ENCODE measurements at places on chromosomes 6 and 20.

- no peak for DNase-seq
Observed at GRCh38 chr6:165218829-165219228, 90.6 kb downstream of the C6orf118 start.

DNA sequence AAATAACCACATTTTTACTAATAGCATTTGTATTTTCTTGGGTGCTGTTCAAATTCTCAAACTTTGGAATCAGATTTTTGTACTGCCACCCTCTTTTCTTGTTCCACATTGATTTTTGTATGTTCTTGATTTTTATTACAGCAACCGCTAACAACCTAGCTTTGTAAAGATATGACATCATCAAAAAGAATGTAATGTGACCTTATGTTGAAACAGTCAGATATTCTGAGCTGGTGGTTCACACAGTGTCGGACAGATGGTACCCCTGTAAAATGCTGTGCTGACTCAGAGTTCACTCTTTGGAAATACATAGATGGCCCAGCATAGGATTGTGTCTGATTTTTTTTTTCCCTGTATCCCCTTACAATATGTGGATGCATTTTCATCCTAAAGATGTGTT is 118.9 kb downstream of the QKI start:
- DNase-seq, result no peak

DNA sequence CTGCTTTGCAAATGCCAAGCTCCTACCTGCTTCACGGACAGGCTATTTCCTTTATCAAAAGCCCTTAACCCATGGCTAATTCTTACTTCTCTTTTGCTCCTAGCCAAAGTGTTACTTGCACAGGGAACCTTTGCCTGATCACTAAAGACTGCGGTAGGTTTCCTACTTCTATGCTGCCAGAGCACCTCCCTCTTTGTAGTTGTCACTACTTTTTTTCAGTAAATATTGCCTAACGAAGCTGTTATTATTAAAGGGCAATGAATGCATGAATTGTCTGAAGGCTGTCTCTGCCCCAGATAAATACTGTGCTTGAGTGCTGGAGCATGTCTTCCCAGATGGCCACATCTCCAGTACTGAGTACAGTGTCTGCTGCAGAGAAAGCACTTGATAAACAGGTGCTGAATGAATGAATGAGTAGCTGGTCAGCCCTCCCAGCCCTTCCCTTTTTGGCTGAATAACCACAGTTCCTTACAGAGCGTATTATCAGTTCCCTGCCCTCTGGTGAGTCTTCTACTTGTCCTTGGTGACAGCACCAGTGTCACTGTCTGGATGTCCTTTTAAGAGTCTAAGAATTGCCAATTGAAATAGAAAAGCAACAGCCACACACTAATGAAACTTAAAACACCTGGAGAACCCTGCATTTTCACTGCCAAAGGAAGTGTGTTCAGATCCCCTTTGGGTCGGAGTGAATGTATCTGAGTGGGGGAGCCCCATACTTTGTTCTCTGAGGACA is 73.6 kb upstream of the TRAF3IP2 start:
- no peak for DNase-seq

DNA sequence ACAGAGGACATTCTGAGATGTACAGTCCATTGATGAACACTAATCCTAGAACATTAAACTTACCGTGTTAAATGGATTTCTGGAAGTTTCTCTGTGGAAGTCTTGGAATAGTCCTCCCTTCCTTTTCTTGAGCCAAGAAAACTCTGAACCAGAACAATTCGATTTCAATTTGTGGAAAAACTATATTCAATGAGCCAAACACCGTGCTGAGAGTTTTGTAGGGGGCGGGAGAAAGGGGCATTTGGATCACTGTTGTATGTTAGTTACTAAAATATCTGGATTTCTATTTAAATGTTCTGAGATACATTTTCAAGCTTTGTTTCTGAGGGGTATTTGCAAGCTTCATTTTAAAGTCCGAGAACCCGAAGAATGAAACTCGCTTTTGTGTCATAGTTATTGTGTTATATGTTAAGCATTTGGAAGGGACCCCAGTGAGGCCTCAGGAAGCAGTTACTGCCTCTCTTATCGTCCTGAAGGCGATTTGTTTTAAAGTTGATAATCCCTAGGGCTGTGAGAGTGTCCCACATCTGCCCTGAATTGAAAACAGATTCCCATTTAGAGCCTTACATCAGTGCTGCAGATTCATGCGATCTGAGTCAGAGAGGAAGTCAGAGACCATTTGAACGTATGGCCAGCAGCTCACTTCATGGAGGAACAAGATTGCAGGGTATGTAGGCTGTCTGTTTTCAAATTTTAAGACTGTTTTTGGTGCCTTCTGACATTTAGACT is 70.8 kb upstream of the SASH1 start:
- no peak for DNase-seq

- no peak for DNase-seq
Observed at GRCh38 chr6:22828179-22829062, 259.1 kb downstream of the HDGFL1 start.

- DNase-seq, result no peak
Observed at GRCh38 chr6:51704932-51705540, 382.4 kb downstream of the PKHD1 start.

- no peak for DNase-seq
Observed at GRCh38 chr20:17500271-17500670, 30.9 kb downstream of the BFSP1 start.

- DNase-seq, result no peak
Observed at GRCh38 chr6:63904650-63905248, 269.1 kb downstream of the PHF3 start.

GRCh38 chr20:39658662-39659409 is 696.7 kb downstream of the DHX35 start:
- no peak for DNase-seq

DNA sequence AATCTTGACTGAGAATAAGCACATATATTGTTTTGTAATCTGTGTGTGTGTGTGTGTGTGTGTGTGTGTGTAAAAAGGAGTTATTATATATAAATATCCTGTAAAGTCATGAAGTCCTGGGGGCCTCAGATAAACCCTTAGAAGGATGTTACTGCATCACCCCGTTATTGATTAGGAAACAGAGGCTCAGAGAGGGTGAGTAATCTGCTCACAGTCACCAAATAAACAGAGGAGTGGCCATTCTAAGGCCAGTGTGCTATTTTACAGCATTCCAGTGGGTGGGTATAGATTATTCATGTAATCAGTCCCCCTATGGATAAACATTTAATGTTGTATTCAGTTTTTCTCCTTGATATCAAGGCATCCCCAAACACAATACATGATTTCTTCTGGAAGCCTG is 87.1 kb downstream of the CDC5L start:
- DNase-seq, result no peak

DNA sequence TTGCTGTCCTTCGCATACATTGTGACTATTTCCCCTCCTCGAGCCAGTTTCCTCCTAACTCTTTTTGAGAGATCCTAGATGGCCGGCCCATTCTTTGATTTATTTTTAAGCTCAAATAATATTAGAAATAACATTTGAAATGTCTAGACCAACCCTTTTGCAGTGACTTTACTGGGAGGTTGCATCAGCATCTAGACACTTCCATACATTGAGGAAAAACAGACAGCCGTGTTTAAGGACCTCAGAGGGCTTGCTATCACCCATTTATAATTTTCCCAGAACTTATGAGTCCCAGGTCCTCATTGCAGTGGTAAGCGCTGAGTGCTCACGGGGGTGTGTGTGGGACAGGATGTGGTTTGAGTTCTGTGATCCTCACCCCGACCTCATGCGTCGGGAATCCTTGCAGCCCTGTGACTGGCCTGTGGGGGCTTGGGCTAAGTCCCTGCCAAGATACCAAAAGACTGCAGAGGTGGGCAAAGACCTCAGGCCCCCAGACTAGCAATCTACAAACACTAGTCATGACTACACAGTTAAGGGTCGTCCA is at the start of gene GPX5:
GPX5 (plus strand) TSS at position 386 of the 544 bp plus-strand sequence; CDS start at position 519, 133 bp downstream.
- no peak for DNase-seq

- no peak for DNase-seq
Observed at GRCh38 chr6:113585246-113585645, 271.9 kb upstream of the MARCKS start.

GRCh38 chr6:3406891-3407809 is 49.7 kb downstream of the SLC22A23 start:
- DNase-seq, result no peak

- no peak for DNase-seq
Observed at GRCh38 chr20:34705008-34705396, 858 bp downstream of the TP53INP2 start.

GRCh38 chr6:33716890-33717632 is 5.6 kb upstream of the UQCC2 start:
- no peak for DNase-seq

GRCh38 chr20:25076201-25076600 is 5.7 kb downstream of the VSX1 start:
- DNase-seq, result no peak

GRCh38 chr6:158387578-158387977 is 75.3 kb downstream of the TULP4 start:
- DNase-seq, result no peak

- DNase-seq, result no peak
Observed at GRCh38 chr6:18062733-18063132, 59.7 kb downstream of the NHLRC1 start.

- DNase-seq, result no peak
Observed at GRCh38 chr6:170462366-170463020, 90.6 kb downstream of the PSMB1 start.

GRCh38 chr6:35453236-35453635 is 1.1 kb downstream of the FANCE start:
- DNase-seq, result no peak

GRCh38 chr20:48531505-48531904 is 296.3 kb downstream of the PREX1 start:
- no peak for DNase-seq

DNA sequence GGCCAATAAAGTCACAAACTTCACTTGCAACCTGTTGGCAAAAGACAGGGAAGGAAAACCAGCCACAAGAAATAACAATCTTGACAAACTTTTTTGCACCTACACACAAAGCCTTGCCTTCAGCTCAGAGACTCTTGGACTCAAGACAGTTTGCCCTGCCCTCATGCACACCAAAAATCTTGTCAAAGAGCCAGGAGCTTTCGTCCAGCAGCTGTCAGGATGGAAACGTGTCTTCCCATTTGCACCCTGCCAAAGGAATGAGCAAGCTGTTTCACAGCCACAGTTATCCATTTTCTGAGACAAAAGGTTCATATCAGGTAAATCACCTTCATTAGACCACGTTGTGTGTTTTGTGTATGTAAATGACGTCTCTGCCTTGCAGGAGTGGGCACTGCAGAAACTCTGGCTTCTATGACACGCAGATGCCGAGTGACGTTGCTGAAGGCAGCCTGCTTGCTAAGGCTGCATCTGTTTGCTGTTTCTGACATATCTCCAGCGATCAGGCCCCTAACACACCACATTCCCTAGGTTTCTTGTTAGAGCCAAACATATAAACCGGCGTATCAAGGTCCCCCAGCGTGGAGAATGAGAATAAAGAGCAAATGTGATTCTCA is 193.4 kb downstream of the SYNDIG1 start:
- no peak for DNase-seq

DNA sequence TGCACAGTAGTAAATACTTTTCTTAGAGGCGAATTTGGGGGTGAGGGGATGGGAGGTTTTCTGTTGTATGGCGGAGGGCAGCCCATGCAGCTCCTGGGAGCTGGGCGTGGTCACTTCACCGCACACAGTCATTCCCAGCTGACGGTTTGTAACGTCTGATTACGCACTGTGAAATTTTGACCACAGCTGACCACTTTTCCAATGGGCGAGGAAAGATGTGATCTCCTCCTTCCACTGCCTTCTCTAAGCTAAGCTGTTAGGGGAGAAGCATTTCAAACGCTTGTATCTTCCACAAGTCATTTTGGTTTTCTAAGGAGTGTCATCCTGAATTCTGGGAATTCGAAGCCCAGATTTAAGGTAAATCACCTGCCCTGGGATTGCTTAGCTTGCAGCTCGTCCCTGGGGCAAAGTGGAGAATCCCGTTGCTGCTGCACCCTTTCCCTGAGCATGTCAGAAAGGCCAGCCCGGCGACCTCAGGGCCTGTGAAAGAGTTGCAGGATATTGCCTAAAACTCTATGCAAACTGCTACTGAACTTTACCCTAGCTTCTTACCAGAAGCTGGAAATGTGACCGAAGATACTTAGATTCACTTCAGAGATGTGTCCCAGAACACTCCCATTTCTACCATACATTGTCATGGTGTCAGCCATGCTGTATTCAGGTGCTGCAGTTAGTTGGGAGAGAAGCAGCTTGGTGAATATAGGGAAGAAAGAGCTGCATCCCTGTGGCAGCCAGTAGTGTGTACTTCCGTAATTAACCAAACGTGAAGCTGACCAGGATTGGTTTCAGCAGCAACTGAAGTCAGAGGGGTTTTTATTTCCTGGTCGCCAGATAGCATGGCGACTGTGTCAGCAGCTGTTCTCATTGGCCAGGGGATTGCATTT is 58.9 kb downstream of the RREB1 start:
- DNase-seq, result no peak

GRCh38 chr6:116536216-116536621 is 9.3 kb downstream of the TRAPPC3L start:
- DNase-seq, result no peak

- DNase-seq, result no peak
Observed at GRCh38 chr20:59428441-59429205, 128.2 kb downstream of the EDN3 start.

DNA sequence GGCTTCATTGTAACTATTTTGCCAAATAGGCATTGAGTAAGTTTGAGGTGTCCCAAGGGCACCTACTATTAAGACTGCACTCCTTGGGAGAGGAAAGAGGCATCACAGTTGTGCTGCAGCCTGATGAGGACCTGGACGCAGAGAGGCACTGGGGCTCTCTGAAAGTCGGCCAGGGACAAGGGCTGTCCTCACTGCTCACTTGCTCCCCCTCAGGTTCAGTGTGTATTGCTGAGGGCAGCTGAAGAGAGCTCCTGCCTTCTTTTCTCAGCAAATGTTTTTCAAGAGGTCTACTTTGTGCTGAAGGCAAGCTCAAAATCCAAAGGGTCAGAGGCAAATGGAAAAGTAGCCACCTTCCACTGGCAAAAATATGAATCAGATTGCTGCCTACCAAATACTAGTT is 331.8 kb downstream of the RIMS1 start:
- no peak for DNase-seq

GRCh38 chr6:102154874-102155273 is 761.4 kb downstream of the GRIK2 start:
- no peak for DNase-seq

- DNase-seq, result no peak
Observed at GRCh38 chr20:8423482-8423881, 291.4 kb downstream of the PLCB1 start.

- DNase-seq, result no peak
Observed at GRCh38 chr6:7138921-7139358, 31.2 kb downstream of the RREB1 start.

DNA sequence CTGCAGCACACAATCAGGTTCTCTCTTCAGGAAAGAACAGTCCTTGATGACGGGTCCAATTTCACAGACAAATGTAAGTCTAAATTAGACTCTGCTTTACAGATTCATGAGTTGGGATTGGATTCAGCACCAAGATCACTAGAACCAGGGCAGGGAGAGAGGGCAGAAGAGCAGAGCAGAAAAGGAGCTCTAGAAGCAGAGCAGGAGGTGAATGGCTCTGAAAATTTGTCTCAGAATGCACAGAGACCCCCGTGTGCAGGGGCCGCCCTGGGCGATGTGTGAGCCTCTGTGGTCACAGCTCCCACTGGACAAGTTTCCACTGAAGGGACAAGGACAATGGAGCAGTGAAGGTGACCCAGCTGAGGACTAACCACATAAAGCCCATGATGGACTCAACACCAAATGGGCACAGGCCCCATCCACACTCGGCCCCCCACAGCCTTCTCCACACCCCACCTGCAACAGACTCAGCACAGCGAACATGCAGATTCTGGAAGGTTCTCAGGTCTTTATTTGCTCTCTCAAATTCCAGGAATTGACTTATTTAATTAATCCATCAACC is 3.5 kb downstream of the HLA-B start:
- no peak for DNase-seq
